ENCODE measurements at places on chromosomes 16 and 17.

- peak overlapping the region; percentile 69 for H3K27ac ChIP-seq
- H3K27me3 ChIP-seq: peaks cover 30% of the 10 kb centered on the region
- peaks cover 32% of the 10 kb centered on the region for H3K4me1 ChIP-seq
- DNase-seq: no peak
- peaks cover 18% of the 10 kb centered on the region for H3K36me3 ChIP-seq
- H3K4me3 ChIP-seq: peak overlapping the region; percentile 85
Measured at GRCh38 chr17:7915179-7915610, 894 bp downstream of the RNF227 start.

- no peak overlapping the region for H3K4me3 ChIP-seq
- DNase-seq: no peak
- H3K27me3 ChIP-seq: peaks cover 57% of the 10 kb centered on the region
- no peaks in the 10 kb centered on the region for H3K36me3 ChIP-seq
Measured at GRCh38 chr17:34502426-34502825, 77.0 kb upstream of the TMEM132E start.

GRCh38 chr17:13518261-13519000 is 83.3 kb downstream of the HS3ST3A1 start:
- H3K4me3 ChIP-seq: no peak overlapping the region
- peaks cover 77% of the 10 kb centered on the region for H3K36me3 ChIP-seq
- no peaks in the 10 kb centered on the region for H3K27me3 ChIP-seq
- H3K4me1 ChIP-seq: peaks cover 11% of the 10 kb centered on the region
- no peak for DNase-seq

DNA sequence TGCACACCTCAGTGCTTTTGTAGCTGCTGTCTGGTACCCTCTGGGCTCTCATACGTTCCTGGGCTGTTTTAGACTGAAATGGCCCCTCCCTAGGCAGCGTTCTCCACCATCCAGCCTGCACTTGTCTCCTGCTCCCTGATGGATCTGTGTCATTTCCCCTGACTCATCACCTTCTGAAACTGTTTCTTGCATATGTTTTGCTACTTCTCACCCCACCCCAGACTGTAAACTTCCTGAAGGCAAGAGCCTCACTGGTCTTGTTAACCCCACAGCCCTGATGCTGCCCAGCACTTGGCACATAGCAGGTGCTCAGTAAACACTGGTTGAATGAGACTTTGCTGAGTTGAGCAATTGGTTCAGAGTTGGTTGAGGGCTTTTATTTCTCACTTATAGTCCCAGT is 78.7 kb downstream of the CRISPLD2 start:
- no peaks in the 10 kb centered on the region for H3K36me3 ChIP-seq
- no peak overlapping the region for H3K4me3 ChIP-seq
- peaks cover 18% of the 10 kb centered on the region for H3K27me3 ChIP-seq
- H3K4me1 ChIP-seq: no peaks in the 10 kb centered on the region

DNA sequence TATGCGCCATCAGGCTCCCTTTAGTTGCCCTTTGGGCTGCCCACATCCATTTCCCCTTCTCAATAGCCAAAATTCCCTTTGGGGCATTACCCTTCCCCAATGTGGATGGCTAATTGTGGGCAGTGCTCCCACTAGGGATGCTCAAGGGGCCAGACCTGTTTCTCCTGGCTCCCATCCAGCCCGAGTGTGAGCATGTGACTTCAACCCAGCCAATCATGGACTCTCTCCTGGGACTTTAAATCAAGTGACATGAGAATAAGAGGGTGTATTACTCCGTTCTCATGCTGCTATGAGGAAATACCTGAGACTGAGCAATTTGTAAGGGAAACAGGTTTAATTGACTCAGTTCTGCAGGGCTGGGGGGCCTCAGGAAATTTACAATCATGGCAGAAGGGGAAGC is 60.9 kb upstream of the WSB1 start:
- peaks cover 16% of the 10 kb centered on the region for H3K27me3 ChIP-seq
- no peaks in the 10 kb centered on the region for H3K36me3 ChIP-seq
- H3K4me1 ChIP-seq: no peaks in the 10 kb centered on the region
- H3K27ac ChIP-seq: no peak overlapping the region
- no peak overlapping the region for H3K4me3 ChIP-seq

DNA sequence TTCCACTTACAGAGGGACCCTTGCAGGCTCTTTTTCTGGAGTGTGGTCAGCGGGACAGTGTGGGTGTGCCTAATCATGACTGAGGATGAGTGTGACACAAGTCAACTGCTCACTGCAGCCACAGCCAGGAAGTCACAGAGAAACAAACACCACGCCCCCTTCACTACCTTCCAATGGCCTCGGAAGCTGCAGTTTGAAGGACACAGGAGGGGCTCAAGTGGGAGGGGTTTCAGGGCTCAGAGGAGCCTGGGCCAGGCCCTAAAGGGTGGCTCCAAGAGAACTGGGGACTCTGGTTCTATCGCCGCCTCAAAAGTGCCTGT is 116.2 kb upstream of the SDK2 start:
- H3K27me3 ChIP-seq: peaks cover 33% of the 10 kb centered on the region
- peak; percentile 32 for DNase-seq
- peaks cover 28% of the 10 kb centered on the region for H3K4me1 ChIP-seq
- H3K27ac ChIP-seq: no peak overlapping the region
- H3K4me3 ChIP-seq: no peak overlapping the region

- H3K27ac ChIP-seq: no peak overlapping the region
- no peak overlapping the region for H3K4me3 ChIP-seq
- peaks cover 73% of the 10 kb centered on the region for H3K4me1 ChIP-seq
- peaks cover 12% of the 10 kb centered on the region for H3K27me3 ChIP-seq
Measured at GRCh38 chr17:27363326-27363725, 69.4 kb downstream of the WSB1 start.

DNA sequence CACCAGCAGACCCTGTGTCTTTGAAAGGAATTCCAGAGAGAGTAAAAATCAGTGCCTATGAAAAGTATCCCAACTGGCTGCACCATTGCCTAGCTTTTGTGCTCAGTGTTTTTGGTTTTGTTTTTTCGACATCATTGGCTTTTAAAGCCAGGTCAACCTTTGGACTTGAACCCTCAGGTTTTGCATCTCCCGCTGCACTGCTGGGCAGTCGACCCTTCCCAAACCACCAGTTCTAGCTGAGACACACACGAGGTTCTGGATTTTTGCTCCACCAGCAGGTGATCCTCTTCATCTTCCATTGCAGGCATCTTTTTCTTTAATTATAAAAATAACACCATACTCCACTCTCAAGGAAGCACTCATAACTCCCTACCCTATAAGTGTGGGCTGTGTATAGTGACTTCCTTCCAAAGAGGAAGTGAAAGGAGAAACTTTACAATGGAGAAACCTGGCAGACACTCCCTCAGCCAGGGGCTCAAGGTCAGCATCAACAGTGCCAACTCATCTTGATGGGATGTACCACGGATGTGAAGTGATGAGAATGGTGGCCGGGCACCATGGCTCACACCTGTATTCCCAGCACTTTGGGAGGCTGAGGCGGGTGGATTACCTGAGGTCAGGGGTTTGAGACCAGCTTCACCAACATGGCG is 57.8 kb downstream of the BMERB1 start:
- no peak overlapping the region for H3K4me3 ChIP-seq
- peaks cover 29% of the 10 kb centered on the region for H3K36me3 ChIP-seq
- H3K27ac ChIP-seq: peak overlapping the region; percentile 55
- no peak for DNase-seq

GRCh38 chr17:5181509-5182305 is 10.0 kb downstream of the ZNF594 start:
- H3K27ac ChIP-seq: no peak overlapping the region
- no peak for DNase-seq
- peaks cover 100% of the 10 kb centered on the region for H3K36me3 ChIP-seq
- peaks cover 14% of the 10 kb centered on the region for H3K27me3 ChIP-seq

DNA sequence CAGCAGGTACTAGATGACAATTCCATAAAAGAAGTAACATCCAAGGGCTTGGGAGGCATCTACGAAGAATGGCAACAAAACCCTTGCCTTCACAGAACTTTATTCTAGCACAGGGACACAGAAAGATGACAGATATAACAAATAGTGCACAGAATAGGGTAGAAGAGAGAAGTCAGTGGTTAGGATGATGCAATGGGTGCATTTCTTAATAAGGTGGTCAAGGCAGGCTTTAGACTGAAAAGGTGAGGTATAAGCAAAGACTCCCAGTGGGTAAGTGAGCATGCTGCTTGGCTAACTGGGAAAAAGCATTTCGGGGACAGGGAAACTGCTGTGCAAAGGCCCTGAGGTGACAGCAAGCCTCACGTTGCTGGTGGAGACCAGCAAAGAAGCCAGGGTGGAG is 175.9 kb downstream of the XYLT1 start:
- peaks cover 6% of the 10 kb centered on the region for H3K27me3 ChIP-seq
- DNase-seq: no peak
- no peaks in the 10 kb centered on the region for H3K36me3 ChIP-seq
- peaks cover 18% of the 10 kb centered on the region for H3K4me1 ChIP-seq
- H3K27ac ChIP-seq: no peak overlapping the region

GRCh38 chr16:84115919-84116719 is 623 bp downstream of the MBTPS1 start:
- peaks cover 28% of the 10 kb centered on the region for H3K4me1 ChIP-seq
- peak overlapping the region; percentile 95 for H3K4me3 ChIP-seq
- H3K36me3 ChIP-seq: no peaks in the 10 kb centered on the region
- no peak for DNase-seq
- H3K27me3 ChIP-seq: peaks cover 4% of the 10 kb centered on the region

DNA sequence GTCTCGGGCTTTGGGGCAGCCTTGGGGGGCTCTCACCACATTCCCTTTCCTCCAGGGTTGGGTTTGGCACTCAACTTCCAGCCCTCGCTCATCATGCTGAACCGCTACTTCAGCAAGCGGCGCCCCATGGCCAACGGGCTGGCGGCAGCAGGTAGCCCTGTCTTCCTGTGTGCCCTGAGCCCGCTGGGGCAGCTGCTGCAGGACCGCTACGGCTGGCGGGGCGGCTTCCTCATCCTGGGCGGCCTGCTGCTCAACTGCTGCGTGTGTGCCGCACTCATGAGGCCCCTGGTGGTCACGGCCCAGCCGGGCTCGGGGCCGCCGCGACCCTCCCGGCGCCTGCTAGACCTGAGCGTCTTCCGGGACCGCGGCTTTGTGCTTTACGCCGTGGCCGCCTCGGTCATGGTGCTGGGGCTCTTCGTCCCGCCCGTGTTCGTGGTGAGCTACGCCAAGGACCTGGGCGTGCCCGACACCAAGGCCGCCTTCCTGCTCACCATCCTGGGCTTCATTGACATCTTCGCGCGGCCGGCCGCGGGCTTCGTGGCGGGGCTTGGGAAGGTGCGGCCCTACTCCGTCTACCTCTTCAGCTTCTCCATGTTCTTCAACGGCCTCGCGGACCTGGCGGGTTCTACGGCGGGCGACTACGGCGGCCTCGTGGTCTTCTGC is 8.4 kb downstream of the SLC16A3 start:
- no peak overlapping the region for H3K4me3 ChIP-seq
- no peak overlapping the region for H3K27ac ChIP-seq
- peaks cover 9% of the 10 kb centered on the region for H3K36me3 ChIP-seq
- H3K4me1 ChIP-seq: peaks cover 67% of the 10 kb centered on the region
- no peak for DNase-seq
- H3K27me3 ChIP-seq: no peaks in the 10 kb centered on the region

- peaks cover 14% of the 10 kb centered on the region for H3K4me1 ChIP-seq
- H3K4me3 ChIP-seq: no peak overlapping the region
- no peak for DNase-seq
- H3K36me3 ChIP-seq: no peaks in the 10 kb centered on the region
- no peaks in the 10 kb centered on the region for H3K27me3 ChIP-seq
- peak overlapping the region; percentile 97 for H3K27ac ChIP-seq
Measured at GRCh38 chr16:69417520-69418199, 6.8 kb upstream of the CYB5B start.

GRCh38 chr17:60947100-60947499 is 269.4 kb downstream of the BCAS3 start:
- no peaks in the 10 kb centered on the region for H3K36me3 ChIP-seq
- no peaks in the 10 kb centered on the region for H3K4me1 ChIP-seq
- H3K27ac ChIP-seq: no peak overlapping the region
- no peak for DNase-seq
- H3K27me3 ChIP-seq: peaks cover 4% of the 10 kb centered on the region
- H3K4me3 ChIP-seq: no peak overlapping the region

GRCh38 chr17:42329025-42329976 is 41.0 kb downstream of the STAT5A start:
- H3K36me3 ChIP-seq: peaks cover 43% of the 10 kb centered on the region
- H3K4me3 ChIP-seq: no peak overlapping the region
- no peak for DNase-seq

- no peak overlapping the region for H3K4me3 ChIP-seq
- DNase-seq: no peak
- H3K27ac ChIP-seq: no peak overlapping the region
- H3K36me3 ChIP-seq: no peaks in the 10 kb centered on the region
- H3K4me1 ChIP-seq: peaks cover 42% of the 10 kb centered on the region
Measured at GRCh38 chr16:11392041-11392581, 46.9 kb downstream of the RMI2 start.

- H3K4me3 ChIP-seq: no peak overlapping the region
- H3K4me1 ChIP-seq: peaks cover 6% of the 10 kb centered on the region
- peaks cover 22% of the 10 kb centered on the region for H3K36me3 ChIP-seq
- H3K27me3 ChIP-seq: no peaks in the 10 kb centered on the region
Measured at GRCh38 chr16:10961231-10961630, 16.9 kb downstream of the CLEC16A start.
